ENCODE measurements at places on chromosomes 11 and 22.

DNA sequence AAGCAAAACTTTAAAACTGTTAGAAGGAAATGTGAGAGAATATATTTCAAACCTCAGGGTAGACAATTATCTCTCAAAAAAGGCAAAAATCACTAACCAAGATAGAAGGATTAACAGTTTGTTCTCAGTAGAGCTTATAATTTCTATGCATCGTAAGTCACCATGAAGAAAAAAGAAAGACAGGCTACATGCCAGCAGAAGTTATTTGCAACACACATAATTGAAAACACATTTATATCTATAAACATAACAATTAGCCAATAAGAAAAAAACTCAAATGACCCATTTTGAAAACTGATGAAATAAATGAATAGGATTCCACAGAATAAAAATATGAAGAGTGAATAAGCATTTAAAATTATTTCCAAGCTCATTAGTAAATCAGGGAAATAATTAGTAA, 24.4 kb upstream of the SNX19 start:
- DNase-seq, result no peak

DNA sequence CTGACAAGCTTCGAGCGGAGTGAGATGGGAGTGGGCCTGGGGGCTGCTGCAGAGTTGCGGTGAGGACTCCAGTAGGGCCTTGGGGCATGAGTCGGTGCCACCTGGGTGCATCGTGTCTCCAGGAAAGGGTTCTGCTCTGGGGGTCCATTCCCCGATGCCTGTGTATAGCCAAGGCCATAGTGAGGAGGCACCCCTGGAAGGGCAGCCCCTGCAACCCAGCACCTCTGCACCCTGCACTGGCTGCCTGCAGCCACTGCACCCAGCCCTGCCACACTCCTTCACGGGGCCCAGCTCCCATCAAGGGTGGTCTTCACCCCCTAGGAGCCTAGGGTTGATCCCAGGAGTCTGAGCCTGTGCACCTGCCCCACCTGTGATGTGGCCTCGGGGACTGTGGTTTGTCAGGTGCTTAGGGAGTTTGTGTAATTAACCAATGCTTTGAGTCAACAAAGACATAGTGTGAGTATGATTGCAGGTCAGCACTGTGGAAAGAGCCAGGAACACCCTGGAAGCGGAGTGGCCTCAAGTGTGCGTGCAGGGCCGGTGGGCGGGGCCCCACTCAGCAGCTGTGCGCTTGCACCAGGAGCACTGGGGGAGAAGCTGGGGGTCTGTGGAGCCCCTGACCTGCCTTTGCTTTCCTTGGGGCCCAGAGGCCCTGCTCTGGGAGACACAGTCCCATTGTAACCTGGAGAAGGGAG, 1299.3 kb downstream of the BRD1 start:
- DNase-seq, result no peak

DNA sequence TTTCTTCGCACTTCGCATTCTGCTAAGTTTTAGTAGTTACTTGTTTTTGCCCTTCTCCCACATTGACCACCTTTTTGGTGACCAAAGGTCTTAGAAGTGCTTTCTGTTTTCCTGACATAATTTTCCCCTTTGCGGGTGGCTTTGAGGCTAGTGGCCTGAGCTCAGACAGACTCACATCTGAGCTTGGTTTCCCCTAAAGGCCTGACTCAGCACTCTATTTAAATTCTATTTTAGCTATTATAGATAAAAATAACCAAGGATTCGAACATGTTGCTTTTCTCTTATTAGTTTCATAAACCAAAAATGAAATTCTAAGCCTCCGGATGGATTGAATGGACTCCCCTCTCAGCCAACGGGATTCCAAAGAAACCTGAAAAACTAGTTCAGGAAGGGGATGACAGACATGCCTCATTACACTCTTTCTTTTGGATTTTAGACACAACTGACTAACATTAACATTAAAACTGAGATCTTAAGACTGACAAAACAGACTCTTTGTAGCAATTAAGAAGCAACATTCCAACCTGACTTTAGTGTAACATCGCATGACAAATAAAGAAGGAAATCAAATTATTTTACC, 258.5 kb downstream of the LUZP2 start:
- no peak for DNase-seq

- no peak for DNase-seq
Observed at GRCh38 chr11:80515097-80515496, 1074.3 kb upstream of the TENM4 start.

GRCh38 chr11:108984523-108984922, 319.7 kb downstream of the DDX10 start:
- DNase-seq, result no peak

GRCh38 chr22:38172832-38173640, 8.6 kb downstream of the PLA2G6 start:
- DNase-seq, result no peak

- DNase-seq, result no peak
Observed at GRCh38 chr11:77086521-77087472, 15.8 kb upstream of the OMP start.
